H1 (cell line): ENCODE measurements at places on chromosomes 2 and 18.
A peak's percentile ranks its signal among the peaks of the same experiment; 100 is the strongest.

DNA sequence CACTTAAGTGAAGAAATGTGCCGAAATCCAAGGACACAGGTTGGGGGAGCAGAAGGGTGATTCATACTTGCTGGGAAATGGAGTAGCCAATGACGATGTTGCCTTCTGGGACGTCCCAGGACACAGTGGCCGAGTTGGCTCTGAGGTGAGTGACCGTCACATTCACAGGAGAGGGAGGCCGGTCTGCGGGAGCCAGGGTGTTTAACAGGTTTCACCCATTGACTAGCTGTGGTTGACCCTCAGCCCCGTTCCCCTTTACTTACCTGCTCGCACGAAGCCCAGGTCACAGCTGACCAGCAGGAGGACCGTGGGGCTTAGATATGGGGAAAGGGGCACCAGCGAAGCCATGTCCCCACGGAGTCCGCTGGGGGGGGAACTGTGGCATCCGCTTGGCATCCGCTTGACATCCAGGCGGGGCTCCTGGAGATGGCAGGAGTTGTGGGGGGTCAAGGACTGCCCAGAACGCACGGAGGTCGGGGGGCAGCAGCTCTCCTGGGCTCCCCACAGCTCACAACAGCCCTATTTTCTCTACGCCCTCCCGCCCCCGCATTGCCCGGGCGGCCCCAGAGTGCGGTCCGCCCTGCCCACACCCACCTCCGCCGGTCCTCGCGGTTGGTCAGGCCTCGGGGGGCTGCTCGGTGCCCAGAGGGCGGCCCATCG is 586 bp downstream of the FNDC4 start:
- peak; percentile 64 for DNase-seq

GRCh38 chr18:57085371-57085770 is 61.5 kb upstream of the BOD1L2 start:
- DNase-seq: no peak

GRCh38 chr2:136957044-136957443 is 191.7 kb downstream of the THSD7B start:
- no peak for DNase-seq

GRCh38 chr2:127255146-127255545 is 35.0 kb upstream of the CYP27C1 start:
- no peak for DNase-seq

DNA sequence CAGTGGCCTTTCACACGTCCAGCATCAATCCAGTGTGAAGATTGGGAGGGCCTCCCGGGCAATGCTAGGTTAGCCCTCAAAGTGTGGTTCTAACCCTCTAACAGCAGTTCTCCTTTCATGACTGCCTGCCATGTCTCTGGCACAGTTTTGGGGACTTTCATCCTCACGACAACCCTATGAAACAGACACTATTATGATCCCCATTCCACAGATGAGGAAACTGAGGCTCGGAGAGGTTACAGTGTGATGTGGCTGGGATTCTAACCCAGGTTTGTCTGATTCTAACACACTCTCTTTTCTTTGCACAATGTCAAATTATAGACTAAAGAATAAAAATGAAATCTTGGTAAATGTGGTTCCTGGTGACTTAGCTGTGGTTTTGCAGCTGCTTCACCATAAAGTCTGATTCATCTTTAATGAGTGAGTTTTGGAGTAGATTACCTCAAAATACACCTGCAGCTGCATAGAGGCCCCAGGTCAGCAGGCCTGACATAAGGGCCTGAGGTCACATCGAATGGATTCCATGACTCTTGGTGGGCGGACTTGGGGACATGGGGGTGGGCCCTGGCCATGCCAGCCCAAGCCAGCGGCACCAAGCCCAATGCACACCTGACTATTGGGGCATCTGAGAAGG is 214.4 kb downstream of the GLI2 start:
- DNase-seq: no peak

GRCh38 chr2:140270224-140270623 is 1490.0 kb upstream of the NXPH2 start:
- no peak for DNase-seq

- DNase-seq: no peak
Observed at GRCh38 chr2:216621292-216621691, 11.9 kb upstream of the IGFBP2 start.

DNA sequence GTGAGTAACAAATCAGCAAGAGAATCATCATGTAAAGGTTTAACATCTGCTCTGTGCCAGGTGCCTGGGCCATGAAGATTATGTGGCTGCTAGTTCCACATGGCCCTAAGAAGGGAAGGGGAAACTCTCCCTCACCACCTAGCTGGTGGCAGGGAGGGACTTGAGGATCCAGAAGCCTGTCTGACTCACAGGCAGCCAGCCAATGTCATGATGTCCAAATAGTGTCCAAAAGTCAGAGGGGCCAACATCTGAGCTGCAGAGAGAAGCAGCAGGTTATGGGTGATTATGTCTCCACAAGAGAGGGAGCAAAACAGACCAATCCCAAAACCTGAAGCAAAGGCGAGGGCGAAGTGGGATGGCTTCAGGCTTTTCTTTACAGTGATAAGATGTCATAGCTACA is 61.9 kb upstream of the SPP2 start:
- no peak for DNase-seq

DNA sequence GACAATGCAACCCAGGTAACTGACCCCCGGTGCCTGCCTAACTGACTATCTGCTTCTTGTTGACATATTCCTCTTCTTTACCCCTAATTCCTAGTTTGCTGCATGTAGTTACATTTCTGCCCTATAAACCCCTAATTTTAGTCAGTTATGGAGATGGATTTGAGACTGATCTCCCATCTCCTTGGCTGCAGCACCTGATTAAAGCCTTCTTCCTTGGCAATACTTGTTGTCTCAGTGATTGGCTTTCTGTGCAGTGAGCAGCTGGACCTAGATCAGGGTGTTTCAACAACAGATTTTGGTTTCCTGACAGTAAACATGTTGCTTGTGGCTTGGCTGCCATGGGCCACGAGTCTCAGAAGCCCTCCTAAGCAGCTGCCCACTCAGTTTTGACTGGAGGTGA is 105.4 kb downstream of the SP100 start:
- no peak for DNase-seq

DNA sequence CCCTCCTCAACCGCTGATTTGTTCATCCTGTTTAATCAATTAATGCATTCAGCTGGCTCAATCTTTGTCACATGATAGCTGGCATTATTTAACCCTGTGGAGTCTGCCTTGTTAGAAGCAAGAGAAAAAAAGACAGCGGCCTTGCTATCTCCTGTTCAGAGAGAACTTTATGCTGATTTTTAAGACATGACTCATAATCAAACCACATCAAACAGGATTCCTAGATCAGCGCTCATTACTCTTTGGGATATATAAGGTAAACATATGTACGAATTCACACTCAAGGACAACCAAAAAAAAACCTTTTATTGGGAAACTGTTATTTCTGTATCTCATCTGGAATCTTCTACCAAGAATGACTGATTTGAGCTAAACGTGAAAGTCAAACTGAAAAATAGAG is 195.1 kb downstream of the C1D start:
- DNase-seq: no peak

- no peak for DNase-seq
Observed at GRCh38 chr2:140353541-140353940, 1573.4 kb upstream of the NXPH2 start.

DNA sequence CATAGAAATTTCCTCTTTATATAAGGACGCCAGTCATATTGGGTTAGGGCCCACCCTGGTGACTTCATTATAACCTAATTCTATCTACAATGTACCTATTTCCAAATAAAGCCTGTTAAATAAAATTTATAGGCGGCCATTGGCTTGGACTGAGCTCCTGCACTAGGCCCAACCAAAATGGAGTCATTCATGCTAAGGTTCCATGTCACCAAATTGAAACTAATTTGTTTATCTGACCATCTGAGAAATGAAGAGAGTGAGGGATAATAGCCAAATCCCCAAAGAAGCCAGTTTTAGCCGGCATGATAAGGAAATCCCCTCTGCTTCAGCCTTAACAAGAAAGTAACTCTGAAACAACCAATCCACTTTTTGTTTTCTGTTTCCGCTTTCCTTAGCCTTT is 7.2 kb upstream of the DYM start:
- no peak for DNase-seq

DNA sequence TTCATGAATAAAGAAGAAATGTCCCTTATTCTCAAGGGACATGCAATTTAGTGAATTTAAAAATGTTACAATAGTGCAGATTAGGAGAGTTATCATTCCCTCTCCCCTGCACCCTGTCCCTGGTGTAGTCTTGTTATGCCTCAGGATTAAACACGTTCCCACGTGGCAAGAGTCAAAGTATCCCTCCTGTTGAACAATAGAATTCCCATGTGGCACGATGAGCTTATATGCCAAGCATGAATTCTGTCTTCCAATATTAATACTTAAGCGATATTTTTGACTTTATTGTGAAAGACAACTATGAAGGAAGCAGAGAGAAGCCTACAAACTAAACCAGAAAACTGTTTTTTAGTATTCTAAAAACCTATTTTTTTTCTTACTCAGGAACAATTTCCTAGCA is 36.7 kb upstream of the SPAG16 start:
- DNase-seq: no peak

DNA sequence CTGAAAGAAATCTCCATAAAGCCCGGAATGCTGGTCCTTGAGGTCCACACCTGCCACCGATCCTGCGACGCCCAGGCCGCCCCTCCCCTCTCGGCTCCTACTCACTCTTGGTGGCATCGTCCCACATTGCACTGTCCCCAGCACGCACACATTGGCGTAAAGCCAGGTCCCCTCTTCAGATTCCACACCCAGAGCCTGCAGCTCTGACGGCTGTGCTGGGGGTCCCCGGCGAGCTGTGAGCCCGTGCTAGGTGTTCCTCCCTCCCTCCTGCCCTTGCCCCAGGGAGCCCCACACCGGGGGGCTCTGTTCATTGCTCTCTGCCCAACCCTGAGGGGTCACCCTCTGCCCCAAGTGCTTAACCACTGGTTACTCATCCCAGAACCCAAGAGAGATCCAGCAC is 8.5 kb downstream of the TPO start:
- DNase-seq: no peak

GRCh38 chr2:229775614-229776313 is 61.4 kb upstream of the DNER start:
- no peak for DNase-seq

DNA sequence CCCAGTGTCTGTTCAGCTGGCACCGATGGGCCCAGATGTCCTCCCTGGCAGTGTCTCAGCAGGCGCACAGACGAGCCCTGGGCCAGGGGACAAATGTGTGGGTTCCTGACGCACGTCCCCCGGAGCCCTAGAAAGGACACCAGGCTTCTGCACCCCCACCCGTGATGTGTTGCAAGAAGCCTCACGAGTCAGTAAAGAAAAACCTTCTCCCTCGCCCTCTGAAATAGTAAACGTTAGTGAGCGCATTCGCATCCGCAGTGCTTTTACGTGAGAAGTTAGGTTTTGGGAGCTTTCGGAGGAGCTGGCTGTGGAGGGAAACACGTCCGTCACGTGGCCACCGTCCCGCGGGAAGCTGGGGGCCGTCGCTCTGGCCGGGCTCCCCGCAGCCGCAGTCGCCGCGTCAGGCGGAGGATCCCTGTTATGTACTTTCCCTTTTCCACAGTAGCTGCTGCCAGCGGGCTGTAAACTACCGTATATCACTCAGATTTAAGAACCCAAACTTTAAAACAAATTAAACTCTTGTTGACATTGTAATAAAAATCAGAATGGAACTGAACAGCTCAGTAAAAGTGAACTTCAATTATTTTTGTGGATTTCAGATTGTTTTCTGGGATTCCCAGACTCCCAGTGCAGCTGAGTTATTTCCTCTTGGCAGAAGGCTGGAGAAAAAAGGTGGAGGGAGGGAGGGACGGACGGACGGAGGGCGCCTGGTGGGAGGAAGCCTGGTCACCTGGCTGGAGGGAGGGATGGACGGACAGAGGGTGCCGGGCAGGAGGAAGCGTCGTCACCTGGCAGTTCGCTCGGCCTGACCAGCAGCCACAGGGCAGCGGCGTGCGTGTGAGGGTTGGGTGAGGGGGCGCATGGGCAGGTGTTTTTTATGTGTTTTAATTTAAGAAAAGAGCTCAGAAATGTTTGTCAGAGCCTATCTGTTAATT is 112.1 kb downstream of the NFATC1 start:
- no peak for DNase-seq

DNA sequence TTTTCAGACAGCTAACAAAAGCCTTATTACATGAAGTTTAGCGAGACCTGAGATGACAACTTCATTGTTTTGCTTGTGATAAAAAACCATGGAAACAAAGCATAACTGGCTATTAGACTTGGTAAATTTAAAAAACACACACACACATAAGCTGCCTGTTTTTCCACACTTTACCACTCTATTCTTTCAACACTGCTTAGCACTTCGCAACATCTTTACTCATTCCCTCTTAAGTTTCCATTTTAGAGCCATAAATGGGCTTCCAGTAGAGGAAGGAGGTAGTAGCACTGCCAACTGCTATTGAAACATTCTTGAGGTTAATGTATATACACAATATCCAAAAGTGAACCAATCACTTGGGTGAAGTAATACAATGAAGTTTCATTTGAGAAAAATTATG is 54.1 kb downstream of the BAZ2B start:
- no peak for DNase-seq

DNA sequence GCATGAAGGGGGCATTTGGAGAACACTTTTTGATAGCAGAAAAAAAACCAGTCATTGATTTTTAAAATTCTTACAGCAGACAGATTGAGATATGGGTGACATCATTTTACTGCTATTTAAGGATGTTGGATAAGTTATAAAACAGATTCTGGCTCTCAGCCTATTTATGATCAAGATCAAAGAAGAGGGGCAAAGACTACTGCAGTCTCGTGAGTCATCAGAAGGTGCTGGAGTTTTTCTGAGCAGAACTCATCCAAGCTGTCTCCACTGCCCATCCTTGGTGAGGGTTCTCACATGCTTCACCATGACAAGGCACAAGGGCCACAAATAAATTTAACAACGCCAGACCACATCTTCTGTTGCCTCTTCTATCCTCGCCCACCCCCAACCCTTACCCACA is 58.8 kb downstream of the ST6GAL2 start:
- DNase-seq: no peak

- no peak for DNase-seq
Observed at GRCh38 chr18:24986666-24987302, 365.2 kb downstream of the ZNF521 start.

GRCh38 chr2:150211164-150211631 is 276.3 kb downstream of the RND3 start:
- DNase-seq: no peak

DNA sequence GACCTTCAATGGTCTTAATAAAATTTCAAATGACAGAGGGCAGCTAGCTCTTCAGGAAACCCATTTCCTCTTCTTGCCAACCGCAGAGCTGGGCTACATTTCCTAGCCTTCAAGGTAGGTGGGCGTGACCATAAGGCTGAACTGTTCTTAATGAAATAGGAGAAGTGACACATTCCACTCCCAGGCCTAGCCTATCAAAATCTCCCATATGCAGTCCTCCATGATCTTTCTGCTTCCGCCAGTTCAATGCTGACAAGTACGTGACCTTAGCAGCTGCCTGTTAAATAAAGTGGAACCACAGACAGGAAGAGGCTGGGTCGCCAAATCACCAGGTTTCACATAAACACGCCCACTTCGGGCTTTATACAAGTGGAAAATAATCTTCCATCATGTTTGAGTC is 13.2 kb downstream of the SERPINE2 start:
- DNase-seq: no peak

DNA sequence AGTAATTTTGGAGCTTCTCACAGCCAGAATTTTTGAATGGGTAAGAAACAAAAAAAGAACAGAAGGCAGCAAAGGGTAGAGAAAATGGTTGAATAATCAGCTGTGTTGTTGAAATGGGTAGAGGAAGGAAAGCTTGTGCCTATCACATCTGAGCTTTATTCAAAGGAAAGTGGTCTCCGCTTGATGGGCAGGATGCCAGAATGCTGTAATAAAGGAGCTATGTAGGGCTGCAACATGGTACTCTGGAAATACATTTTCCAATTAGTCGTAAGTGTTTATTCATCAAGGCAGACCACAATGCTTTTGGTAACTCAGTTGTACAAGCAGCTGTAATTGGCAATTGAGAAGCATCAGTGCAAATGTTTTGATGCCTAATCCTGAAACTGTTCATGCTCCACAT is 196.9 kb downstream of the ICOS start:
- peak; percentile 14 for DNase-seq
